ENCODE measurements at places on chromosomes 2 and 18.

DNA sequence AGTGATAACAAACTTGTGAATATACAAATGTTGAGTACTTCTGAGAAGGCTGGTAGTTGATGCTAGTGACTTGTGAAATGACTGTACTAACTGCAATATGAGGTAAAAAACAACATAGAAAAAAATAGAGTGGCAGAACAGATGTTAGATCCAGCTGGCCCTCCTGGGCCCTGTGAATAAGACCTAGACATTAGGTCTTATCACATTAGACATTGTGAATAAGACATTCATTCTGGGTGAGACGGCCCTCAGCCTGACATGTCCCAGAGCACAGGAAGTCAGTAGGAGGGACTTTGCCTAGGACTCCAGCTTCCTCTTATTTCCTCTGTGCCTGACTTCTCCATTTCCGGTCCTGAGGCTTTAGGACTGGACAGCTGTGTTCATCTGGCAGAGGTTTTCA lies 22.9 kb downstream of the DOK1 start:
- no peak for DNase-seq

DNA sequence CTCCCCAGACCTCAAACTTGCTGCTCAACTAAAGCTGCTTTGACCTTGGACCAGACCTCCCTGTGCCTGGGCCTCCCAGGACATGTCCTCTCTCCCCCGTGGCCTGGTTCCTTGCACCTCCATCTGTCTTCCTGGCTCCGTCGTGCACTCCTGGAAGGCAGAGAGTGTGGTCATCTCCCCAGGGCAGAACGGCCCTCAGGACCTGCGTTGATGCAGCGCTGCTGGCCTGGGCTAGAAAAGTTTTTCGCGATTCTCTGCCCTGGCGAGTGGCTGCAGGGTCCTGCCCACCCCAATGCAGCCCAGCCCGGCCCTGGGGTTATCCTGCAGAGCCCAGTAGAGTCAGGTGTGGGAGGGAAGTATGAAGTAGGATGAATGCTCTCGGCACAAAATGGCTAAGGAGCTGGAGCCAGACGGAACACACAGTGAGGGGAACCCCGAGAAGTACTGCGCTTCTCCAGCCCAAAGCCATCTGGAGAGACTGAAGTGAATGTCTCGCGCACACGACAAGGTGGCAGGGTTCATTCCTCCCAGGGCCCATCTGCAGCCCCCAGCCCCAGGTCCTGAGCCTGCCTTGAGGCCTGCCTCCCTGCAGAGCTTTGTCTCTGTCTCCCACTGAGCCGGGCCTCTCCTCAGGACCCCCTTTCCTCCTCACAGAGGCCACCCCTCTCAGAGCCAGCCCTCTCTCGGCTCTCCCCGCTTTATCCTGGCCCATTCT lies 41.7 kb downstream of the ATOH8 start:
- DNase-seq, result no peak

DNA sequence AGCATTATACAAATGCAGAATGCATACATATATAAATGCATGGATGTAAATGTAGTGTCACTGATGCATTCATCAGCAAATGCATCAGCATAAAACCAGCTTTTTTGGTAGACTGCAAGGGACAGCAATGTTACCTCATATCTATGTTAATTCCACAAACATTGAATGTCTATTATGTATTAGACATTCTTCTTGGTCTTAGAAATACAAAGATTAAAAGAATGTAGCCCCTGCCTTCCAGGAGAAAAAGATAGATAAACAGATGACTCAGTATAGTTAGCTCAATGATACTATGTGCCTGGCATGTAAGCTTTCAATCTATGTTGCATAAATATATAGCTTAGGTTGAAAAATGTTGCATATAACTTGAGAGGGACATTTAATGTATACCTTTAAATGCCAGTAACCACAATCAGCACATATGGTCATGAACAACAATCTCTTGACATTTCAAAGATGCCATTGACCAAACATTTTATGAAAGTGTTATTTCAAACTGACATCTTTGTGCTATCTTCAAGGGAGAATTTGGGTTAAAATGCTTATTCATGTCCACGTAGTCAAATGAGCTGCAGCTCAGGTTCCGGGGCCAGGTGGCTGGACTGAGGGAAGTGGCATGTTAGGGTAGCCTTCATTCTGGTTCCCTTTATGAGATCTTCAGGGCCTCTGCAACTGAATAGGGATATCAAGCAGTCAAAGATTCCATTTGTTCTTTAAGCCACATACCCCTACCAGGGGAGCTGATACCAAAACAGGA lies 45.2 kb upstream of the GCG start:
- DNase-seq, result no peak

- no peak for DNase-seq
Measured at GRCh38 chr2:97722227-97722626, 8.9 kb downstream of the ZAP70 start.

GRCh38 chr2:158741625-158742024 lies 53.5 kb upstream of the DAPL1 start:
- DNase-seq, result no peak

- no peak for DNase-seq
Measured at GRCh38 chr2:240989451-240990265, 8.8 kb upstream of the SNED1 start.

DNA sequence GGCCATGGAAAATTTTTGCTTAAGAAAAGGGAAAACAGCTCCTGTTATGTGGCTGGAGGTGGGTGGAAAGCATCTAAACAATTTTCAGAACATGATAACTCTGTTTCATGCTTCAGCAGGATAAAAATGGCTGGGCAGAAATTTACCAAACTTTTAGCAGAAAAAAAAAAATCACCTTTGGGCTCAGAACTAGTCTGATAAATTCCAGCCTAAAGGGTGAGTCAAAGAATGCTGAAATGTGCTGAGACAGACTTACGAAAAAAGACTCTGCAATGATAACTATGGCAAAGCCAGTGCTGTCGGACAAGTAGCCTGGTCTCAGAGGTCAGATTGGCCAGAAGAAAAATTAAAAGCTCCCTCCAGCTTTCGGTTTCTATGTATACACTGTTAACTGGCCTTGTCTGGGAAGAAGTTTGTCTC lies 123.6 kb downstream of the LRATD1 start:
- no peak for DNase-seq

- no peak for DNase-seq
Measured at GRCh38 chr2:40579247-40579646, 127.4 kb upstream of the SLC8A1 start.

DNA sequence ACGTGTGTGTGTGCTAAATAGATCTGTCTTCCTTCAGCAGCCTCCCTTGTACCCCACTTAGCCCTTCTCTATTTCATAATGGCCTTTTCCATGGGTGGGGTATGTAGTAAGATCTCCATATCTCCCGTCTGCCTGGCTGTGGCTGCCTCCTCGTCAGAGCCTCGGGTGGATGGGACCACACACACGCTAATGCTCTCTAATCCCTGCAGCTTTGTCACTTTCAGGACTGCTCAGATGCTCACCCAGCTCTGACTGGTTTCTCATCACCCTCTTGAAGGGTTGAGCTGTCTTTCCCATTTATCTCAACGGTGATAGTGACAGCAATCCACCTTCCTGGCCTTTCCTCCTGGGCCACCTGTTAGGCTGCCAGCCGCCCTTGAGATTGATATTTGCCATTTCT lies 95.3 kb downstream of the DCC start:
- DNase-seq, result no peak

DNA sequence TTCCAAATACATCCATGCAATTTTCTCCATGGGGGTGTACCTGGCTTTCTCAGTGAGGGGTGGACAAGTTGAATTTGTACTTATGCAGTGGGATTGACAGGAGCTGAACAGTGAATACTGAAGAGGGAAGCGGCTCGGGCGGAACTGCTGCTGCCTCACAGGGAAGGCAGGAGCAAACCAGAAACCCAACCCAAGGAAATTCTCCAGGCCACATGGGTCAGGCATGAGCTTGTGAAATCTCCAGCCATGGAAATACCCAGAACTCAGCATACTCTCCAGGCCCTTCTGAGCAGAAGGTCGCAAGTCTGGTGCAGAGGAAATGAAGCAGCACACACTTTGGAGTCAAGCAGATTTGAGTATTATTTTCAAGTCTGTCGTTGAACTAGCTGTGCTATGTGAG lies 26.5 kb upstream of the INO80C start:
- no peak for DNase-seq

GRCh38 chr18:57022716-57023115 lies 124.2 kb upstream of the BOD1L2 start:
- DNase-seq, result no peak

GRCh38 chr18:57434536-57435494 lies at the start of gene ONECUT2:
ONECUT2 (plus strand) TSS chr18:57435374; CDS start chr18:57435717, 343 bp downstream.
- DNase-seq, result peak; percentile 12

DNA sequence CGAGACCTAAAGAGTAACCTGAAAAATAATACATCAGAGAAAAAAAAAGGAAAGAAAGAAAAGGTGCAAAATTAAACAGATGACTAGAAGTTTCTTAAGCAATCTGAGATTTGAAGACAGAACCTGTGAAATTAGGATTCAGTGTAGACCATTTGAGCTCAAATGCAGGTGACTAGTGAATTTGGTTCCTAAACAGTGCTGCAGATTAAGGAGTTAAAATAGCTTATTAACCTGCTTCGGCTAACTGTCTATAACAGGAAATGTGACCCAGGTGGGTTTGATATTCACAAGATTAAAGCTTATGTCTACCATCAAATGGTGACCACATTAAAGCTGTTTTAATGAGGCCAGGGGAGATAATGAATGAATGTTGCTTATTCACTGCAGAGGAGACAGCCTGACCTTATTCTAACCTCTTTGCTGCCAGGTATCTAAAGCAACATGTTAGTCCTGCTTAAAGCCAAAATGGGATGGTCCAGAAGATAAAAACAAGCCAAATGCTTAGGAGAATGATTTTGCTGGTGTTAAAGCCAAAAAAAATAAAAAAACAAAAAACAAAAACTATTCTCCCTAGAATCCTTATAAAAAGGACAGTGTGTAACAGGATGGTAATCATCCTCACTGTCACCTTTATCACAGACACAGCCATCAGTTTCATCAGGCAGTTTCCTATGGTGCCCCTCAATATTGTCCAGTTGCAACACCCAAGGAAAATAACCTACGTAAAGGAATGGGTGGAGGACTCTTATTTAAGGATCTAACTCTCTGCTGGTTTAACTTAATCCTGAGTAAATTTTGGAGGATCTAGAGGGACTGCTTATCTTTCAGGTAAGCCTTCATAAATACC lies 769.0 kb upstream of the ZEB2 start:
- no peak for DNase-seq

DNA sequence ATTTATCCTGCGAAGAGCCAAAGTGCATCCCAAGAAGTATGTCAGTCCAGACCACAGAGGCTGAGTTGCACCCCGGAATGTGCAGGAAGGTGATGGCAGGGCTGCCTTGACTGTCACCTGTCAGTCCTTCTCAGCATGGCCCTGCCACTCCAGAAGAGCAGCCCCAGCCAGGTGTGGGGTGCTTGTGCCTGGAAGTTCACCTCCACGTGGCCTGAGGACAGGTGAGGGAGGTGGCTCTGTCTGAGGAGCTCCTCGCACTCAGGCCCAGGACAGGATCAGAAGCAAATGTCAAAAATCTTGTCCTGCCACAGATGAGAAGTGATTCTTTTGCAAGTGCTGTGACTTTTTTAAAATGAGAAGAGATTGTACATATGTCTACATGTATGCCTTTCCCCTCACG lies 31.4 kb upstream of the B3GNT7 start:
- DNase-seq, result no peak

DNA sequence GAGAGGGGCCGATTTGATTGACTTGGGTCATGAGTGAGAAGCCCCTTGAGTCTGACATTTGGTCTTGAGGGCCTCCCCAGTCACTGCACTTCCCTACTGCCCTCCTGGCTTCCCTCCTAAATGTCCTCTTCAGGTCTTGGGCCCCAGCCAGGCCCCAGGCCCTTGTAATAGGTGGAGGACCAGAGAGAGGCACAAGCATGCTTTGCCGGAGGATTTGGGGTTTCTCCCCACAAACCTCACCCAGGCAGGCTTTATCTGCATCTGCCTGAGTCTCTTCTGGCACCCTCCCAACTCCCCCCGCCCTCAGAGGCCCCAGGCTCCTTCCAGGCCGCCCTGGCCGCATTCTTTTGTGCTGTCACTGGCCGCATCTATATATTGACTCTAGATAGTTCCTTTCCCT lies 270.7 kb downstream of the HAUS1 start:
- DNase-seq, result no peak

DNA sequence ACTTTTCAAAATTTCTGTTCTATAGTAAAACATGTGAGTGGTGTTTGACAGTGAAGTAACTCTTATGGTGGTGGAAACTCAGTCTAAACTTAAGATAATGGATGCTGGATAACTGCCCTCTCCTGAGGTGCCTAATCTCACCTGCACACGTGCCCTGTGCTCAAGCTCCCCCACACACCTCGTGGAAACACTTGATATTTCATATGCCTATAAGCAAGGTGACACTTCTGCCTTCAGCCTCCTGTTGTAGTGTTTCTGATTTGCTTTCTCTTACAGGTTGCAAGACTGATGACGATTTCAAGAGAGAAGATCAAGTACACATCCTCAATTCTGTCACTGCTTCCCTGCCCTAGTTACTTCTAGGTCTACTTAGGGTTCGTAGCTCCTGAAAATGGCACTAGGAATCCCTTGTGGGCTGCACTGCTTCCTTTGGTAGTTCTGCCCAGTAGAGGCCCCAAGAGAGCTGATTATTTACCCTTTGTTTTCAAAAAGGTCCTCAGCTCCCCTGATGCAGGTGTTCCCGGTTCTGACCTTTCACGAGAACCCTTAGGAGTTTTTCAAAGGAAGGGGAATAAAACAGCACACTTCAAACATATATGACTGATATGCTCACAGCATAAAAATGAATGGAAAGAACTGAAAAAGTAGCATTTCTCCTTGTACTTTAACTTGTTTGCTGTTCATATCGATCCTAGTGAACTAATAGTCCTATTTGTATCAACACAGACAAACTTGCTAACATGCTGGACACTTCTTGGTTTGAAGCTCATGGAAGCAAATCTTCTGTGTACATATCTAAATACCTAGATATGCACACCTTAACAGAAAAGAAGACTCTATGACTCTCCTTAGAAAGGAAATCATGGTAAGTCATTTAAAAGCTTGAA lies 6.7 kb downstream of the CAVIN2 start:
- no peak for DNase-seq

DNA sequence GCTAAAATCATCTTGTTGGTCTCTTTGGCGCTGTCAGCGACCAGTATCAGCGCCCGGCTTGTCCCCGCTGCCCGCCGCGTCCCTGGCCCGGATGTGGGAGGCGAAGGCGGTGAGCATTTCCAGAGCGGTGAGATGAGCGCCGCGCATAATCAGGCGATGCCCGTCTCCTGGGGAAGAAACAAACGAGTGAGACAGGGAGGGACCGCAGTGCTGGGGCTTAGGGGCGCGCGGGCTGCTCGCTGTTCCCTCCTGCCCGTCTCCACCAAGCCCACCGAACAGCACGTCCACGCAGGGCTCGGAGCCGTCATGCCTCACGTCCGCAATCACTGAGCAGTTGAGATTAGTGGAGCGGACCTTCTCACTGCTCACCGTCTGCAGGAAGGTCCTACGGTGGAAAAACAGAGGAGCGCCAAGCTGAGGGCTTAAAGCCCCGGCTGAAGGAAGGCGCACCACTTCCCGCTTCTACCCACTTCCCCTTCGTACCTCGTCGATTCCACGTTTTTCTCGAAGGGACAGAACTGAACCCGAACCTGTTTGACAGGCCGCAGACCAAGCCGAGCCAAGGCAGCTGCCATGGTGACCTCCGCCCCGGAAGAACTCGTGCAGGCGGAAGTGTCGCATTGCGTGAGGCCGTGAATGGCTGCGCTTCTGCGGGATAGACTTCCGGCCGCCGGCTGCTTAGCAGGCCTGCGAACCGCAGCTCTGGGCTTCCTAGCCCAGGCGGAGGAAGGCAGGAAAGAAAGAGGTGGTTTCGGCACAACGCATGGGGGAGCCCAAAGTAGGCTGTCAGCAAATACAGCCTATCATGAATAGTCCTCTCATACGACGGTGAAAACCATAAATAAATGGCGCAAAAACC lies at the start of gene MRPL53:
Gene MRPL53, minus strand, starts transcription at position 595 of the 859 bp plus-strand sequence. Its CDS starts 20 bp downstream, at position 575.
- DNase-seq, result peak; percentile 87

GRCh38 chr18:59177485-59177884 lies 37.8 kb downstream of the SEC11C start:
- DNase-seq, result no peak
